ENCODE measurements at places on chromosomes 16 and 17.

GRCh38 chr17:42310787-42311215 lies 22.5 kb downstream of the STAT5A start:
- no peak for DNase-seq

DNA sequence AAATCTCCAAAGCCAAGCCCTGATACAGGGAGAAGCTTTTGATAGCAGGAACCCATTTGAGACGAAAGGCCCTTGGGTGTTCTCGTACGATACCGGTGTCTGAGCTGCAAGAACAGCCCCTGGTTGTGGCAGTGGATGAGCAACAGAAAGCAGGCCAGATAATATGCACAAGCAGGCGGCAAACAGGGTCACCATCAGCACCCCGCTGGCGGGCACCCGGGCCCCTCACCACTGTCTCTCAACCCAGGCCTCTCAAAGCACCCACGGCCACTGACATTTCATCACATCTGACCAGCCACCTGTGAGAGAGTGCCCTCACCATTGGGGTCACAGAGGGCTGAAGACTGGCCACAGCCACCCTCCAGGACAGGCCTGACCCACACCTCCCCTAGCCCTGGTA lies 230.4 kb downstream of the C16orf78 start:
- DNase-seq = no peak

DNA sequence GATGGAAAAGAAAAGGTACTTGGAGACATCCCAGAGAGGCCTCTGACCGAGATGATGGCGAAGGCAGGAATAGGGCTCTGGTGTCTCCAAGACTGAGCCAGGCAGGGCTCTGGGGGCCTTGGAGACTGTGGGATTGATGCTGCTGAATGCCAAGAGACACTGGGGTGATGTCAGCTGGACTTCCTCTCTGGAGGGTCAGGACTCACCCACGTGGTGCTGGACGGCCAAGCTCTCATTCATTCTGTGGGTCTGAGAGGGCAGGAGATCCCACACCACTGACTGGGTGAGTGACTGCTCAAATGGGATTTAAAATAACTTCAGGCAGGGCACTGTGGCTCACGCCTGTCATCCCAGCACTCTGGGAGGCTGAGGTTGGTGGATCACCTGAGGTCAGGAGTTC lies 64.8 kb downstream of the NT5M start:
- no peak for DNase-seq

GRCh38 chr16:22008215-22009059 lies 526 bp downstream of the MOSMO start:
- no peak for DNase-seq

- DNase-seq = no peak
These were observed 1387.9 kb downstream of the CDH8 start for GRCh38 chr16:60648290-60648689.

DNA sequence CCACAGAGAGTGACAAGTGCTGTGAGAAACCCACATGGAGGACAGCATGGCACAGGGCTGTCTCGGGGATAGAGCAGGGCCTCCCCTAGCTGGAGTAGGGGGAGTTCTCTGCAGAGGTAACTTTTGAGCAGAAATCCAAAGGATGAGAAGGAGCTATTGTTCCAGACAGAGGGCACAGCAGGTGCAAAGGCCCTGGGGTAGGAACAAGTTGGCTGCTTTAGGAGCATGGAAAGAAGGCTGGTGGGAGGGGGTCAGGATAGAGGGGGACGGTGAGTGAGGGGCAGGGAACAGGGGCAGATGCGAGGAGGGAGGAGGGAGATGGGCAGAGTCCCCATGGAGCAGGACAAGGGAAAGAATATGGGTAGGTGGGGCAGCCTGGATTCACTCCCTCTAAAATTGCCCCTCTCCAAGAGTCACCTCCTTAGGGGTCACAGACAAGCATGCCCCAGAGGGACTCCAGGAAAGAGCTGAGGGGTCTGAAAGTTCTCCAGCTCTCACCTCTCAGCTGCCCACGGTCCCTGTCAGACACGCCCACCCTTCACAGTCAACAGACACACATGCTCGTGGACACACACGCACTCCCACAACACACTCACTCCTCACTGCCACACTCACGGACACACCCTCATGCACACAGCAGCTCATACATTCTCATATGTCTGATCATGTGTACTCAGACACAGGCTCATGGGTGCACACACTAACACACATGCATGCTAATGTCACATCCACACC lies 110.7 kb downstream of the LITAF start:
- DNase-seq = no peak

GRCh38 chr17:8146381-8147140 lies 5.6 kb downstream of the PER1 start:
- no peak for DNase-seq

- DNase-seq = no peak
These were observed 4.9 kb downstream of the TNRC6C start for GRCh38 chr17:77963441-77963840.

DNA sequence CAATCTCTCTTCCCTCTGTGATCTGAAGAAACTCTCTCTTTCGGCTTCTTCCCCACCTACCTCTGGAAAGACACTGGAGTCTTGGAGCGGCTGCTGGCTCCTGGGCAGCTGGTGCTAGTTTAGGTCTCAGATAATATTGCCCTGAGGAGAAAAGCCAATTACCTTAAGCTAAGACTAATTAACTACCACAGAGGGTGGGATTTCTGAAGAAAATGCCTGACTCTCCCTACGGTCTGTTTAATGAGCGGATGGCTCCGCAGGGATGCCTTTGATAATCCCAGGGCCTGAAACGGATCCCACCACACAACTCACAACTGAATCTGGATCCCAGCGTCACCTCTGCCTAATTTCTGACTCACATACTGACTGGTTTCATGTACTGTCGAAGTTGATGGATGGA lies 127.0 kb upstream of the NLRP1 start:
- no peak for DNase-seq

GRCh38 chr17:19744922-19745757 lies 3.0 kb downstream of the ALDH3A1 start:
- DNase-seq = peak; percentile 80

GRCh38 chr17:56737421-56738161 lies 96.1 kb downstream of the C17orf67 start:
- no peak for DNase-seq

- no peak for DNase-seq
These were observed 12.0 kb downstream of the VAC14 start for GRCh38 chr16:70788668-70789594.

DNA sequence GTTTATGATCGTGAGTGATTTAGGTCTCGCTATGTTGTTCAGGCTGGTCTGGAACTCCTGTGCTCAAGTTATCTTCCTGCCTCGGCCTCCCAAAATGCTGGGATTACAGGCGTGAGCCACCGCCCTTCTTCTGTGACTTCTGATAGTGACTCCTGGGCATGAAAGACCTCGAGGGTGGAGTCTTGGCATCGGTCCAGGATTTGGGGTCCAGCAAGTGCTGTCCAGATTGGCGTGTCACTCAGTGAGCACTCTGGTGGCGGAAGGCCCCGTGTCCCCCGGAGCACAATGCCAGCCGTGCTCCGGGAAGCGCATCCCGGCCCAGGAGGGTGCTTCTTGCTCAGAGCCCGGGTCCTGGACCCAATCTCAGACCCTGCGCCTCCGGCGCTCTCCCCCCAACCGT lies 6.8 kb downstream of the OR1F1 start:
- DNase-seq = no peak

GRCh38 chr17:13594310-13594709 lies 7.4 kb downstream of the HS3ST3A1 start:
- DNase-seq = no peak

- no peak for DNase-seq
These were observed 368.2 kb downstream of the SLC39A11 start for GRCh38 chr17:72724267-72724666.

GRCh38 chr17:63834431-63835166 lies 7.1 kb upstream of the FTSJ3 start:
- no peak for DNase-seq

DNA sequence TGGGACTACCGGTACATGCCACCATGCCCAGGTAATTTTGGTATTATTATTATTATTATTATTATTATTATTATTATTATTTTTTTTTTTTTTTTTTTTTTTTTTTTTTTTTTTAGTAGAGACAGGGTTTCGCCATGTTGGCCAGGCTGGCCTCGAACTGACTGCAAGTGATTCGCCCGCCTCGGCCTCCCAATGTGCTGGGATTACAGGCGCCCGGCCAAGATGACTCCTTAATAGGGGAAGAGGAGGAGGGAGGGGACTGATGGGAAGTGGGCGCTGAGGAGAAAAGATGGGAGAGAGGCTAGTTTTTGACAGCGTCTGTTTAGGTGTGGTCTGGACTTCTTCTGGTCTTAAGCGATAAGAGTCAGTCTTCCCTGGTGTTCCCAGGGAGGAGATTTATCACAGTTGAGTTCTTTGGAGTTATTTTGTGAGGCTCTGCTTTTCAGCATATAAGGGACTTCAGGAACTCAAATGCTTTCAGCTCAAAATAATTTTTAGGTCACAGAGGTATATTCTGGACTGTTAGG lies 34.4 kb upstream of the SLC5A10 start:
- DNase-seq = no peak

GRCh38 chr16:47142821-47143676 lies 696 bp downstream of the NETO2 start:
- peak; percentile 36 for DNase-seq

DNA sequence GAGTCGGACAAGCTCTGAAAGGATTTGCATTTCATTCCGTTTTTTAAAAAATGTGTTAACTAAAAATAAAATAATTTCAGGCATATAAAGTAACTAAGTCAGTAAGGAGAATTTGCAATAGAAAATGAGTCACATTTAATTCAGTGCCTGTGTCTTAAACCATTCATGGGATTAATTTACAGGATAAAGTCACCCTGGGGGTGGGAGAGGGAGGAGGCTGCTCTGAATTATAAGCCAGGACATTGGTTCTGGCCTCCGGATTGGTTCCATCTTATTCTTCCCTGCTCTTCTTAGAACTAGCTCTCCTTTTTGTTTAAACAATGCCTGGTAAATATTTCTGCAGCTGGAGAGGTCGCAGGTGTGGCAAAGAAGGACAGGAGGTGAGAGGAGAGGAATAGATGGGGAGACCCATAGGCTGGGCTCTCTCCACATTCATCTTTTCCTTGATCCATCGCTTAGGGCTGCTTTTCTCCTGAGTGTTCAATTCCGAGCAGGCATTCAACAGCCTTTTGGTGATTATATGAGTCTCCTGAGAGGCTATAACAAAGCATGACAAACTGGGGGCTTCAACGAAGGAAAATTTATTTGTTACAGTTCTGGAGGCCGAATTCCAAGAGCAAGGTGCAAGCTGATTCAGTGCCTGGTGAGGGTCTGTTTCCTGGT lies 319.2 kb downstream of the PHKB start:
- no peak for DNase-seq

DNA sequence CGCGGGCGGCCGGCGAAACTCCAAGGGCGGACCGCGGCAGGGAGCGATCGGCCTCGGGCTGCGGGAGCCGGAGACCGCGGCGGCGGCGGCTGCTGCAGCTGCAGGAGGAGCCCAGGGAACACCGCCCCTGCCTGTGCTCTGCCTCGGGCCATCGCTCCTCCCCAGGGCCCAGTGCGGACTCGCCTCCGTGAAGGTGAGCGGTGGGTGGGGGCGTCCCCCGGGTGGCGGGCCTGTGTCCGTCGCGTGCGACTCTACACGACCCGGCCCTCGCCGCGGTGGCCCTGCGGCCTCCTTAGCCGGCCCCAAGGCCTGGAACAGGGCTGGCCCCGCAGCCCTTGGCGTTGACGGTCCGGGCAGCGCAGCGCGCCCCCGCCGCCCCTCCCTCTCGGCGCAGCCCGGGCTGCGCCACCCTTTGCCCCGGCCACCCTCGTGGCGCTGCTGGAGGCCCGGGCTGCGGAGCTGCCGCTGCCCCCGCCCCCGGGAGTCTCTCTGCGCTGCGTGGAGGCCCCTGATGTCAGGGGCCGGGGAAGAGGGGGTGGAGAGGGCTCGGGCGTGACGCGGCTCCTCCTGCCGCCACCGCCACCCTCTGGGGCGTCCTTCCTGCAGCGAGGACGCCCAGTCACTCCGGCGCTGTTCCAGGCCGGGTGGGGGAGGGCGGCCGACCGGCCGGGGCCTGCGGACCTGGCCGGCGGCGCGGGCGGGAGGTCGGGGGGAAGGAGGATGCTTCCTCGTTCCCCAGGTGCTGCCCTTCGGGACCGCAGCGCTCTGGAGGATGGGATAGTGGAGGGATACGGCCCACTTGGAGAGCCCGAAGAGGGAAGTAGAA lies 485 bp downstream of the DYNLL2 start:
- DNase-seq = peak; percentile 50
